ENCODE measurements at places on chromosomes 7 and 10.

DNA sequence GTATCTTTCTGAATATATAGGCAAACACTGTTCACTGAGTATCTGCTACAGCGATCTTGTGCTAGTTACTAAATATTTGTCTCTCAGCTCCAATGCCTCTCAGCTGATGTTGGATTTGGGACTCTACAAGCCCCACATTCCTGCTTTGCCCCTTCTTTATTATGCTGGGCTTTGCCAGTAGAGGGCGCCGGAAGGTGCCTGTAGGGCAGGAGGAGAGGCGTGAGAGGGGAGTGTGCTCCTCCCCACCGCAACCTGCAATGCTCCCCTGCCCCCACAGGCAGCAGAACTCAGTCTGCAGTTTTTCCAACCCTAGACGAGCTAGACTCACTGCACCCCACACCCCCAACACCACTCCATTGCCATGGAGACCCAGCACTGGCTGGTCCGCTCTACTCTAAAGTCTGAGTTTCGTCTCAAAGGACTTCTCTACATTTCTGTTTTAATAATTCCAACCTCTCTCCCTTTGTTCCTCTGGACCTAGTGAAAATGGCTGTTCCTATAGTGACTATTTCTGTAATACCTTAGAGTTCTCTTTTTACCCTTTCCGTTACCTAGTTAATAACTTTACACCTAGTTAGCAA, 337.6 kb downstream of the CCSER2 start:
- no peak for DNase-seq

- DNase-seq: no peak
Observed at GRCh38 chr7:78406531-78406930, 608.0 kb downstream of the PHTF2 start.

GRCh38 chr7:158997110-158997453, 140.7 kb downstream of the DYNC2I1 start:
- DNase-seq: no peak

DNA sequence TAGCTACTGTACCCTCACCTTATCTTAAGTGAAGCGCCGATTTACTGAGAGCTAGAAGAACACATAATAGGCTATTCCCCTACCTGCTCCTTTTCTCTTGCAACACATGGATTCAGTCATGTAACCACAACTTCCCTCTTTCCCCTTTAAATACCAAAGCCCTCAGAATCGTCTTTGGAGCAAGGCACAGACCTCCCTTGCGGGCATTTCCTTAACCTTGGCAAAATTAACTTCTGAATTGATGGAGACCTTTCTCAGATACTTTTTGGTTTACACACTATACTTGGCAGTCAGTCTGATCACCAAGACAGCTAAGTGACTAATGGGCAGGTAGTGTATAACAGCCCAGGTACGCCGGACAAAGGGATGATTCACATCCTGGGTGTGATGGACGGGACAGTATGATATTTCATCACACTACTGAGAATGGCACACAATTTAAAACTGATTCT, 72.7 kb upstream of the SEC61G start:
- no peak for DNase-seq

- no peak for DNase-seq
Observed at GRCh38 chr10:112712536-112712935, 237.5 kb upstream of the TCF7L2 start.

DNA sequence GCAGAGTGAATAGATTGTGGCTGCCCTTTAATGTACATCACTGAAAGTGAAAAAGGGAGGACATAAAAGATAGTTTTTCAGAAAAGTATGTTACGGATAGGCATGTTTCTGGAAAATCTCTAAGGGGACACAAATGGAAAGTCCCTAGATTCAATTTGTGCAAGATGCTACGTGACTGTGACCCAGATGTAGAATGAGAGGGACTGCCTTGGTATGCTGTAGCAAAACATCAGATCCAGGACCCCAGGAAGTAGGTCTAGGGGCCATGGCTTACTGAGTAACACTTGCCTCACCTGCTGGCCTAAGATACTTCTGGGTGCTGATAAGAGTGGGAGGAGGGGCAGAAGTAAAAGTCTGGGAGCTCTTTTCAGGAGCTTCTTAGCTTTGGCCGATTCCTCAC, 191.2 kb upstream of the PHYHIPL start:
- no peak for DNase-seq

DNA sequence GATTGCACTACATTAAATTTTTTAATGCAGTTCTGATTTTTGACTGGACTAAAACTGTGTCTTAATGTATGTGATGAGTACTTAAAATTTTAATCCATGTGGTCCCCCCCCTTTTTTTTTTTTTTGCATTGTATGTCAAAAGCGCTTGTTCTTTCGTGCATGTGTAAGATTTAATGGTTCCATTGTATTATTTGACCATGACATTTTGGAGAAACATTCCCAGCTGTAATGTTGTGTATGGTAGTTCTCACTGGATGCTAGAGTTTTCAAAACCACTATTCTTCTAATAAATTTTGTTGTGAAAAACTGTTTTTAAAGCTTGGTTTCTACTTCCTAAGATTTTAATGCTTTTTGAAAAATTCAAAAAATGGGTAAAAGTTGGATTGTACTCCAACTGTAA, 132.0 kb downstream of the LCOR start:
- no peak for DNase-seq

DNA sequence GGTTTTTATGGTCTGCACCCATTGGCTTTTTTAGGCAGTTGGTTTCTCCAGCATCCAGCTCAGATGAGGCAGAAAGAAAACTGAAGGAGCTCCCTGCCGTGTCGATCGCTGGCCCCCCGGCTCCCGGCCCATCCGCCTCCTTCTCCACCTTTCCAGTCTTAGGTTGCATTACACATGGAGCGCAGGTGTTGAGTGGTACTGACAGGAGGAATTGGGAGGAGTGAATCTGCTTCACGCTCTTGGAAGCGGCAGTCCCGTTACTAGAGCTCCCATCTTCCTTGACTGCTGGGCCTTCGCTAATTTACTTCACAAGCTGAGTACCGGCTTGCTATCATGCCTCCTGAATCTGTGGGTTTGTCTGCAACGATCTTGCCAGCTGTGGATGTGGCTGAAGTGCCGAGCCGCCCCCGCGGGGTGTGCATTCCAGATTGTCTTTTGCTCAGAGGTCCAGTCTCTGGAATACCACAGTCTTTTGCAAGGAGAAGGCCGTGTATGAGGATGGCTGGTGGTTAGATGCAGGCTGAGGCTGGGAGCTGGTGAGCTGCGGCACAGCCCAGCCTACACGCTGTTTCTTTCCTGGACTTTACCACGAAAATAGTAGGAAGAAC, 17.1 kb downstream of the IQCE start:
- no peak for DNase-seq

DNA sequence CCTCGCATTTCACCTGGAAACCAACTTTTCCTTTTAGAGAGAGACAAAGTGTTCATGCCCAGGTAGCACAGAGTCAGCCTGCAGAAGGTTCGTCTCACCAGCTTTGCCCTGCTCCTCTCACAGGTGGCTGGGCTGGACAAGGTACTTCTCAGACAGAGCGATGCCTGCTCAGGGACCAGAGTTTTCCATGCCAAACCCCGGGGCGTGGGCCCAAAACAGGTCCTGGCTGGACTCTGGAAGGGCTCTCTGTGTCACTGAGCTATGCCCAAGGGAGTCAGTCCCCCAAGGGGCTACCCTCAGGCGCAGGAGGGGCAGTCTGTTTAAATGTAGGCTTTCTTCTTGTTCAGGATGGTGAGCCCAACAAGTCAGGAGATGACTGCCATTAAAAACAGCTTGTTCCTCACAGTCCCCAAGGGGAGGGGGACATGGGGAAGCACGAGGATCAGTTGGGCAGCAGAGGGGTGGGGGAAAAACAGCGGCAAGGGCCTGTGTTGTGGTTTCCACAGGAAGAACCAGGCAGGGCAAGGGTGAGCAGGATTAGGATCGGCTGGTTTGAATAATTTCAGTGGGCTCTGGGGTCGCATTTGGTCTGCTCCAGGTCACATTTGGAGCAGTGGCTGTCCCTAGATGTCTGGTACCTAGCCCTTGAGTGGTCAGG, 55.5 kb upstream of the FIGNL1 start:
- DNase-seq: no peak

DNA sequence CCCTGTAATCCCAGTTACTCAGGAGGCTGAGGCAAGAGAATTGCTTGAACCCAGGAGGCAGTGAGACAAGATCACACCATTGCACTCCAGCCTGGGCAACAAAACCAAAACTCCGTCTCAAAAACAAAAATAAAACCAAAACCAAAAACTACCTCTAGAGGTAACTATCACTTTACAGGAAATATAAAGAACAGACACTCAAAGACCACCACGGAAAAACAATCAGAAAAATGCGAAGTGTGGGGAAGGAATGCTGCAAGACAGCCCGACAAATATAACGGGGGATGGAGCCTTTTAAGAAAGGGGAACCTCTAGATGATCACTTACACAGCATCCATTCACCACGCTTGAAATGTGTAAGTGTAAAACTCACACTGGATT, 4.3 kb downstream of the HNRNPF start:
- DNase-seq: no peak

DNA sequence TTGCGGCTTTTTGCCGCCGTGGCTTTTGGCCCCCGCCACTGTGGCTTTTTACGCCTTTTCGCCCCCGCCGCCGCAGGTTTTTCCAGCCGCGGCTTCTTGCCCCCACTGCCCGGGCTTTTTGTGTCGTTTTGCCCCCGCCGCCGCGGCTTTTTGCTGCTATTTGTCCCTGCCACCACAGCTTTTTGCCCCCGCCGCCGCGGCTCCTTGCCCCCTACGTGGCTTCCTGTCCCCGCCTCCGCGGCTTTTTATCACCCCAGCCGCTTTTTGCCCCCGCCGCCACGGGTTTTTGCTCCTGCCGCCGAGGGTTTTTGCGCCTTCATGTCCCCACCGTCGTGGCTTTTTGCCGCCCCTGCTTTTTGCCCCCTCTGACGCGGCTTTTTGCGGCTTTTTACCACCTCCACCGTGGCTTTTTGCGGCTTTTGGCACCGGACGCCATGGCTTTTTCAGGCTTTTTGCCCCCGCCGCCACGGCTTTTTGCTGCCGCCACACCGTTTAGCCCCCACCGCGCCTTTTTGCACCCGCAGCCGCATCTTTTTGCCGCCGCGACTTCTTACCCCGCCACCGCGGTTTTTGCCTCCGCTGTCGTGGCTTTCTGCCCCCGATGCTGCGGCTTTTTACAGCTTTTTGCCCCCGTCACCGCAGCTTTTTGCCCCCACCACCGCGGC, 637.0 kb downstream of the ZNF716 start:
- DNase-seq: no peak

GRCh38 chr10:117363028-117363427, 12.2 kb downstream of the PDZD8 start:
- no peak for DNase-seq

DNA sequence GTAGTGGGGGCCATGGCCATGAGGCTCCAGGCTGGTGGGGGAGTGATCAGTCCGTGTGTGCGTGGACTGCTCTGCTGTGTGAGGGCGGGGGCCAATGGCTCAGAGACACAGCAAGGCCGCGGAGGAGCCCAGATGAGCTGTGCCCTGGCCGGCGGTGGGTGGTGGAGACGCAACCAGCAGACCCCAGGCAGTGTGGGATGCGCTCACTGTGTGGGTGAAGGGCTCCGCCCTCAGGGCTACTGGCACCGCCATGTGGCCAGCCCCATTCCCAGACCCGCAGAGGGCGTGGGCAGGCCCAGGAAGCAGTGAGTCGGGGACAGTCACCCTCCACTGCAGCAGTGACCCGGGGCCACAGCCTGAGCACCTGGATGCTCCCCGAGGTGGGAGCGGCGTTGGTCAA, 9.1 kb downstream of the NKX6-2 start:
- DNase-seq: no peak

DNA sequence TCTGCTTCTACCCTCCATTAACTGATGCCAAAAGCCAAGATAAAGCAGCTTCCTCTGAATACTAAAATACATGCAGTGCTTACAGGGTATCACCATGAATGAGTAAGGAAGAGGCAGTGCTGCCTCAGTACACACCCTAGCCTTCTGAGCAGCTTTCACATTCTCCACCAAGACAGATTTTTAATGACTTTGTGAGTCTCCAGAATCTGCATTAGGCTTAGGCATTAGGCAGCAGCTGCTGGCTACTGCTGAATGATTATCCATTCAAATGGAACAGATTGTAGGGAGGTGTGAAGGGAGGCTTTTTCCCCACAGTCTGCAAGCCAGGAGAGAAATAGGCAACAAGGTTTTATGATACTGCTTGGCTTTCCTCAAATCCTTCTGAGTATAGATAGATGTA, 1226.7 kb upstream of the LRRN3 start:
- DNase-seq: peak; percentile 79

DNA sequence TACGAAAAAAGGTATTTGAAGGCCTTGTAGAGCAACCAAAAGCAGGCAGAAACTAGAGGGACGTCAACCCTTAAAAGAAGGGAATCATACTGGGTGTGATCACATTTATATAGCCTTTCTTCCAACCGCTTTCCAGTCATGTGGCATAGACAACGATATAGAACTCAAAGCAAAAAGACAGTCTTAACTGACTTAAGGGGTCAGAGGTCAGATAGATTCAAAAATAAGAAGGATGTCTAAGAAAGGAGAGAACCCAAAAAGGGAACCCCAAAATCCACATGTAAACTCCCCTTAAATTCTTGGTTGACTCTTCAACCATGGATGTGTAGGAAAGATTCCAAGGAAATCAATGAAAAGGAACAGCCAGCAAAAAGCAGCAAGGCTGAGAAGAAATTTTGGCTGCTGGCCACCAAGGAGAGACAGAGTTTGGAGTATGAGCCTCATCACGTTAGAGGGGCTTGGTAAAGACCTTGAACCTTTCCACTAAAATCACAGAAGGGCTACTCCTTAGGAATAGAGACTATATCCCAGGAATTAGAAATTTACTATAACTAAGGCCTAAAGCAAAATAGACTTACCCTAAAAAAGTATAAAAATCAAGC, 8.6 kb downstream of the BCAP29 start:
- no peak for DNase-seq

DNA sequence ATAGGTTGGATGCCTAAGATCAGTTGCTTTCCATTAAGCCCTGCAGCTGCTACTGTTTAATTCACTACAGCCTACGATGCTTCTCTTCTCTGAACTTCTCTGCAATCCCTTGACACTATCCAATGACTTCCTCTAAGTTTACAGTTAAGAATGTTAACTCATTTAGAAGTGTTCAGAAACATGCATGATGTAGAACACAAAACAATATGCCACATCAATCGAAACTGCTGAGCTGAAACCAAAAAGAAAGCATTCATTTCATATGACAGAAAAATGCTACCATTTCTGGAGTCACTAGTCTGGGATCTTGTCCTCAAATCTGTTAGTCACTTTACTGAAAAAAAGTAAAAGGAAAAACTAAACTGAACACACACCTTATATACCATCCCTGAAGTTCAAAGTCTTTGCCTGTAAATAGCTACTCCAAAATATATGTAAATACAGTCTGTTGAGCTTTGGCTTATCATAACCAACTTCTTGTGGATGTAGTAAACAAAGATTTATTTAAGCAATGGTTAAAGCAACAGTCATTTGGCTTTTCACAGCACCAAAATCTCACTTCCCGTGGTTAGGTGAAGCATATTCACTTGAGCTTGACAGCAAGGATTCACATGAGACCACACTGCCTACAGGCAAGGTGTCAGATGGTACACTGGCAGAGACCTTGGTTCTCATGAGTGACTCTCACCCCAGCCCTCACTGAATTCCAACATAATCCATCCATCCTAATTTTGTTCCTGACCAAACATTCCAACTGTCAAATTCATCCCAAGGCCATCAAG, 187.0 kb downstream of the PPP1R17 start:
- DNase-seq: no peak

Data from NCI-H524 treated with DMSO at 0.1 percent for 48 hours (cell line).